Neural progenitor cell (in vitro differentiated cells): ENCODE measurements at places on chromosomes 4 and X.

- DNase-seq = no peak
These were observed 16.5 kb downstream of the ZFX start for GRCh38 chrX:24166078-24166477.

- no peak for DNase-seq
These were observed 511.7 kb upstream of the KLHL4 start for GRCh38 chrX:87005885-87006284.

- DNase-seq = peak; percentile 89
These were observed 7.7 kb downstream of the HAND2 start for GRCh38 chr4:173522160-173522950.

GRCh38 chr4:183326853-183327252 is 4.6 kb upstream of the CLDN24 start:
- no peak for DNase-seq

GRCh38 chr4:106985830-106986229 is 50.3 kb downstream of the DKK2 start:
- DNase-seq = no peak

DNA sequence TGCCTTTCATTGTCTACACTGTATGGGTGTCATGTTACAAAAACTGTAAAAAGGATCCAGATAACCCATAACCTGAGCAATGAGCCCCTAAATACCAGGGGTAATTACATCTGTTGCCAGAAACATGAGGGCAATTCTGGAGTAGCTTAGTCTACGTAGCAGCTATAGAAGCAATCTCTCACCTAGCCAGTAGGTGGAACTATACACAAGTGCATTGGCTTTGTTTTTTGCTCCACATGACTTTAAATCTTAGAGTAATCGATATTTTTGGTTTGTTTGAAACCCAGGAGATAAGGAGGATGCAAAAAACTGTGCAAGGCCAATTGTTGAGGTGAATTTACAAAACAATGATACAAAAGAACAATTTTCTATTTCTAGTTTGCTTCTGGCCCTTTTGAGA is 57.5 kb downstream of the GPR82 start:
- peak; percentile 59 for DNase-seq

DNA sequence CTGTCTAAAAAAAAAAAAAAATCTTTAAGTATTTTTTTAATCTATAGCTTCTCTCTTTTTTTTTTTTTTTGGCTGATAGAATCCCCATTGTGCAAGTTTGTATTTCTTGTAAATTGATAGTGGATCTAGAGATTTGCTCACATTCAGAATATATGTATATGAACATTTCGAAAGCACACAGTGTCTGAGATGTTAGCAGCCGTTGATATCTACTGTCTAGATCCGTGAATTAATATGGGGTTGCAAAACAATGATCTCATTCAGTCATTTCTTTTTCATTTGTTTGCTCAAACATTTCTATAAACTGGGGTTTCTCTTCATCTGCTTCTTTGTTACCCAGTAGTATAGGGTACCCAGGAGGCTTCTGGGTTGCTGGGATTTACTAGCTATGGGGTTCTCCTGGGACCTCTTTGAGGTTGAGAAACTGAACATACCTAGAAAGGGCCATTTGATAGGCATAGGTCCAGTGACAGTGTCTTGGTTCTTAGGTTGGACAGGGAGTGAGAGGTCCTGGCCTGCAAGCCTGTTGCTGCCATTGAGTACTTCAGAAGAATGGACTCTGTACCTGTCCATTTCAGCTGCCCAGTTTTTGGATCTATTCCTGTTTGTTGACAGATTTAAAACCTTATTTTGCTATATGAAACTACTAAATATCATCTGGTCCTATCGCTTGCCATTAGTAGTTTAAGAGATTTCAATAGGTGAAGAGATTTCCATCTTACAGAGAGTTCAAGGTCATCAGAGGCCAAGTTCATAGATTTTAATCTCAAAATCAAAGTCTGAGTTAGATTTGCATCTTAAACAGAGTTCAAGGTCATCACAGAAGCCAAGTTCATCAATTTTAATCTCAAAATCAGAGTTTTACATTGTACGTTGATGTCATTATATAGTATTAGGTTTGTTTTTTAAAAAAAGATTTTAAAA is 50.8 kb downstream of the WWC2 start:
- DNase-seq = no peak

- no peak for DNase-seq
These were observed 114.5 kb upstream of the RBPJ start for GRCh38 chr4:26206339-26206738.
